ENCODE measurements at places on chromosomes 1 and 21.

DNA sequence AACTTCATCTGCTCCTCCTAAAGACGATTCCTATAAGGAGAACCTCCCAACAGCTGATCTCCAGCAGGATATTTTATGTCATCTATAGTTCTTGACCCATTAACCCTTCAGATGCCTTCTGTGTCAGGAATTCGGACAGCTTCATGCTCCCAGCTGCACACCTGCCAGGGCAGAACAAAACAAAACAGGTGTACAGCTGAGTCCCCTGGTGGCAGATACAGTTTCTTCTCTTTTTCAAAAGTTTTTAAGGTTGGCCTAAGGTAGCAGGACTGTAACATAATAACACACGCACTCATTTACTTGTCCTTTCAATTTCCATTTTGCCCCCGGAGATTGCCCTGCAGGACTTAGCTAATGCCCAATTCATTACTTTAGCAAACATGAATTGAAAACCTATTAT is 218.3 kb downstream of the S1PR1 start:
- DNase-seq = no peak

GRCh38 chr1:223844787-223845036 is 1.0 kb downstream of the TP53BP2 start:
- peak; percentile 43 for DNase-seq

- DNase-seq = no peak
Observed at GRCh38 chr1:192038567-192038966, 119.7 kb upstream of the RGS18 start.

DNA sequence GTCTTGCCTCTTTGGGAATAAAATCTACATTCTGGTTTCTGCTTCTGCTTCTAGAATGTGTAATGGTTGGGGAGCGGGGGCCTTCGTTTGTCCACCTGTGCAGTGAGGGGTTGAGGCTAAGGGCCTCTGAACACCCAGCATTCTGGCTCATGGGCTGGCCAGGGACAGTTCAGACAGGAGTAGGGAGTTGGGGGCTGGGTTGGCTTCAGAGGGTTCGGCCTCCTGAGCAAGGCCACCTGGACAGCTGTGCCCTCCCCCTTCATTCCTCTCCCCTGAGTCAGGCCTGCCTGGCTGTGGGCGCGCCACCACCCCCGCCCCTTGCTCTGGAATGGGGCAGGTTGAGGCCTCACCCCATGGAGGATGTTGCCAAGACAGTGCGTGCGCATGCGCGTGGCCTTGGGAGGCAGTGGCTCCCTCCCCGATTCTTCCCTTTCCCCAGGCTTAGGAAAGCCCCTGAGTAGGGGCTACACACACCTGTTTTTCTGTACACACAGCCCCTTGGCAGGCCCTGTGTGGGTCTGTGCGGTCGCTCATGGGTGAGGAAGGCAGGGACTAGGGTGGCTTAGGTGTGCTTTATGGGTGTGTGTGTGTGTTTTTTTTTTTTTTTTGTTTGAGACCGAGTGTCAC is 57.0 kb downstream of the YARS1 start:
- DNase-seq = no peak

- DNase-seq = no peak
Observed at GRCh38 chr1:109152196-109152595, 38.3 kb downstream of the ELAPOR1 start.

DNA sequence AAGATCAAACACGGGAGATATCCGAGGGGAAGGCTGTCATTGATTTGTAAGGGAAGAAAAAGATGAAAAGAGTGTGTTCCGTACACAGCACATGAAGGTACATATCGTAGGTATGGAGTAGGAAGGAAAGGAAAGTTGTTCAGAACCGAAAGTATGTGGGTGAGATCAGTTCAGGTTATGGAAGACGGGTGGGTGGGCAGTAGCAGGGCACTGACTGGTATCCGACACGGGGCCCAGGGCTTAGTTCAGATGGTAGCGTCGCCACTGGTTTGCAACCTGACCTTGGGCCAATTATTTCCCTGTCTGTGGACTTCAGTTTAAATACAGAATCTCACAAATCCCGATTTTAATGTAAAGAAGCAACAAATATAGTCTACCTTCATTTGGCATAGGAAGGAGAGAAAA is 27.8 kb upstream of the A3GALT2 start:
- peak; percentile 34 for DNase-seq

- no peak for DNase-seq
Observed at GRCh38 chr1:5967351-5968160, 24.7 kb downstream of the NPHP4 start.

GRCh38 chr1:64940025-64940424 is 26.3 kb downstream of the JAK1 start:
- no peak for DNase-seq

DNA sequence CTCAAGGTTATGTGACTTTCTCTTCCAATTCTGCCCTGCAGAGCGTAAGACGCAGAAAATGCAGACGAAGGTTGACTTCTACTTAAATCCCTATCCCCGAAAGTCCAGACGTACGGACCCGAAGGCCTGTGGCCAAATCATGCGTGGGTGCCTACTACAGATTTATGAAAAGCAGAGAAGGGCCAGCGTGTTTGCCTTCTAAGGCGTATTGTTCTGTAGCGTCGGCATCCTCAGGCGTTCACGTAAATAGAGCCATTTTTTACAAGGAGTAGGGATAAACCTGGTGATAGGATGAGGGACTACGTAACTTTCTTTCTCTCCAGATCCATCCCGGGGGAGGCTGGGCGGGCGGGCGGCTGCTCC is 222 bp upstream of the GIPC2 start:
- DNase-seq = no peak

GRCh38 chr1:184291701-184292100 is 95.1 kb upstream of the C1orf21 start:
- no peak for DNase-seq

- DNase-seq = no peak
Observed at GRCh38 chr1:245566134-245566533, 411.3 kb downstream of the KIF26B start.

DNA sequence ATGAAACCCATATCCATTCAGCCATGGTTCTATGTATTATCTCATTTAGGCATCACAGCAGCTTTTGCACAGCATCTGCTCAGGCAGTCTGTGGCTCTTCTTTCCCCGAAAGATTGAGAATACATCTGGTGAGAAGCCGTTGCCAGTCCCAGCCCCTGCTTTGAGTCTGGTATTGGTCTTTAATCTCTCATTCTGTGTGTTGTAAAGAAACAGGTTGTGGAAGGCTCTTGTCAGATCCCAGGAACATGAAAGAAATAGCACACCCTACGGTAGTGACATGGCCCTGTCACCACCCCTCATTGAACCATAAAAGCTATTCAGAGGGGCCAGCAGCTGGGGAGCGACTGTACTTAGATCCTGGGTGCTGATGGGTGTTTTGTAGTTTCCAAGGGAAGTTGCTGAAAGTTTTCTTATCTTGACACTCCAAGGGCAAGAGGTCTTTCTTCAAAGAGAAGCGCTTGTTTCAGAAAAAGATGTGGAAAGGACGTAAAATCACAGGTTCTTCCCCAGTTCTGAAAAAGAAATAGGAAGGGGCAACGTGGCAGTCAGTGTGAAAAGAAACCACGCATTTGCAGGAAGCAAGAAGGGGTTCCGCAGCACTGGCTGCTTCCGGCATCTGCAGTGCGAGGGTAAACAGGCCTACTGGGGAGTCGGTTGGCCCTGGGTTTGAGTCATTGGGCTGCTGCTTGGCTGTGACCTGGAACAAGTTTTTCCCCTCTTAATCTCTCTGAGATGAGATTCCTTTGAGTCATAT is 145.0 kb downstream of the DHRS3 start:
- DNase-seq = peak; percentile 75

GRCh38 chr1:55380355-55380970 is 165.3 kb upstream of the USP24 start:
- DNase-seq = no peak

DNA sequence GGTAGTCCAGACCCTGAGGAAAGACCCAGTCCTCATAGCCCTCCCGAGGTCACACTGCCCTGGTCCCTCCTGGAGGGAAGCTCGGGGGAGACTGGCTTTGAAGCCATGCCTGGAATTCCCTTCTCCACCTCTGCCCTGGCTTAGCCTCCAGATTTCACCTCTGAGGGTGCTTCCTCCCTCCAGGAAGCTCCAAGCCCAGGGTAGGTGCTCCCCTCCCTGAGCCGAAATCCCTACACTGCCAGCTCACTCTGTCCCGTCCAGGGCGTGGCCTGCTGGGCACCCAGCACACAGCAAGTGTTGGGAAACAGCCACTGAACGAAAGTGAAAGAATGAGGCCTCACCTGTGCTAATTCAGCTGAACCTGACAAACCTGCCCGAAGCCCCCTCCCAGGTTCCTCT is 6.0 kb upstream of the TNFRSF25 start:
- no peak for DNase-seq

- no peak for DNase-seq
Observed at GRCh38 chr1:210123924-210124589, 108.5 kb upstream of the SERTAD4 start.

- no peak for DNase-seq
Observed at GRCh38 chr1:154404511-154404931, 622 bp upstream of the IL6R start.

DNA sequence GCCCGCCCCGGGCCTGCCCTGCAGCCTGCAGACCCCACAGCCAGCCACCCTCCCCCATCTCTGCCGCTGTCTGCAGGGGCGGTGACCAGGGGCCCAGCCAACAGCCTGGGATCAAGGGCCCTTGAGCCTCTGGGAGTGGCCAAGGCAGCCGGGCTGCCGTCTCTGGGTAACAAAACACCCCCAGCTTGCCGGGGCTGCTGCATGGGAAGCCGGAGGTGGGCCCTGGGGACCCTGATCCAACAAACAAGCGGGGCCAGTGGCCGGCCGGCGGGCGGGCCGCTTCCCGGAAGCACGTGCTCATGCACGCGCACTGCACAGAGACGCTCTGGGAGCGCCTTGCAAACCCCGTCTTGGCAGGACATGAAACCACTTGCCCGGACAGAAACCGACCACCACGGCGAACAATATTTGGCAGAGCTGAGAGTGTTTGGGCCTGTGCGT is 13.2 kb downstream of the MEGF6 start:
- DNase-seq = no peak

DNA sequence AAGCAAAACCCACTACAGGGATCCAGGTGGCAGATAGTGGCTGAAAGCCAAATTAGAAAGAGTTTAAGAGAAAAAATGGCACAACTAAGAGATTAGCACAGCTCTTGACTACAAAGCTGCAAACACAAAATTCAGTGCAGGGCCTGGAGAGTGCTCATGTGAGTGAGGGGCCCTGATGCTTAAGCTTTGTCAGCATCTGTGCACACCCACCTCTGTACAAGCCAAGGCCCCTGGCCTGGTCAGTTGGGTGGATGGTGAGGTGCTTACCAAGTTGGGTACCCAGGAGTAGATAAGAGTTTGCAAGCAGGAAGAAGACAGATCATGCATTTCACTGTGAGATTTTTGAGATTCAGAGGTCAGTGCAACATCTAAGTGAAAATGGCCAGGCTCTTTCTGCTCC is 62.7 kb upstream of the ATP1B1 start:
- no peak for DNase-seq

GRCh38 chr1:28822799-28823198 is 10.8 kb downstream of the OPRD1 start:
- no peak for DNase-seq

DNA sequence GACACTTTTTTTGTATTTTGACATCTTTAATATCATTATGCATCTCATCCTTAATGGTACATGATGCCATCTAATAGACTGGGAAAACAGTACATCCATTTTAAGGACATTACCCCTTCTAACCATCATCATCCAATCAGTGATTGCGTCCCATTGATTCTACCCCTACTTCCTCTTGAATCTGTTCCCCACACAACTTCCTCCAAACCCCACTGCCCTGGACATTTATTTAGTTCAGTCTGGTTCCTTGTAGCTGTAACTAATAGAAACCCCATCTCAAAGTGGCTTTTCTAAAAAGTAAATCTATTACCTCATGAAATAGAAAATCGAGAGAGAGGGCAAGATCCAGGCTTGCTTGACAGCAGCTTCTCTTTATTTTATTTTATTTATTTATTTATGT is 2.1 kb upstream of the ITLN1 start:
- no peak for DNase-seq

DNA sequence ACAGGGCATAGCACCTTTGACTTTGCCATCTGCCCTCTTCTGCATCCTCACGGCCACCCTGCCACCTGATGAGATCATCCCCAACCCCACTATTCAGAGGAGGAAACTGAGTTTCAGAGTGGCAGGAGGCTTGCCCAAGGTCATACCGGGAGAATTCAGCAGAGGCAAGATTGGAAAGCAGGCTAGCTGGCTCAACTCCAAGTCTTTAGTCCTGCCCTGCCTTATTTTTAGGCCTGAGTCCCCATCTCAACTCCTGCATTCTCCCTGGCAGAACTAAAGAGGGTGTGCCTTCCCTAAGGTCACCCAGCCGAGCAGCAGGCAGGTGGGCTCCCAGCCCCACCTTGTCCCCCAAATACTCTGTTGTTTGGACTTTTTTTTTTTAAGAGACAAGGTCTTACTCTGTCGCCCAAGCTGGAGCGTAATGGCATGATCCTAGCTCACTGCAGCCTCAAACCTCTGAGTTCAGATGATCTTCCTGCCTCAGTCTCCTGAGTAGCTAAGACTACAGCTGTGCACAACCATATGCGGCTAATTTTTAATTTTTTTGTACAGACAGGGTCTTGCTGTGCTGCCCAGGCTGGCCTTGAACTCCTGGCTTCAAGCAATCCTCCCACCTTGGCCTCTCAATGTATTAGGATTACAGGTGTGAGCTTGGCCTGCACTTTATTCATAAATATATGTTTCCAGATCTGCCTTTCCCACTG is 13.8 kb upstream of the FGR start:
- no peak for DNase-seq

DNA sequence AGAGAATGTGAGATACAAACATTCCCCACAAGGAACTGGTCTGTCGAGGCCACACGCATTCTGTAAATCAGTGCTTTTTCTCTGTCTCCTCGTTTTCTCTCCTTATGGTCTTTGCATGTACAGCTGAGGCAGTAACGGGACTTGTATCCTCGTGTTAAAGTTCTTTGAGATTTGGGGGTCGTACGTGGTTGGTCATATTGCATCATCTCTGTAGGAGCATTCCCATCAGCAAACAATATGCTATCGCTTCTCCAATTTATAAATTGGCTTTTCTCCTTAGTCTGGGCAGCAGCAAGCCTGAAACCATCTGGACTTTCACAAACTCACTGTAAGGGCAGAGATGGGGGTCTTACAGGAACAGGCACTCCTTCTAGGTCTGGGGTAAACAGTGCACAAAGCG is 13.0 kb upstream of the TRIM17 start:
- DNase-seq = no peak

- DNase-seq = no peak
Observed at GRCh38 chr1:224189561-224189960, 6.5 kb downstream of the DEGS1 start.
